Adipocyte (in vitro differentiated cells): ENCODE measurements at places on chromosomes 1 and 21.
A peak's percentile ranks its signal among the peaks of the same experiment; 100 is the strongest.

GRCh38 chr21:44714905-44715304, 3.5 kb upstream of the TSPEAR start:
- no peak for DNase-seq

GRCh38 chr1:26340047-26340481, 13.9 kb downstream of the CRYBG2 start:
- DNase-seq, result no peak

DNA sequence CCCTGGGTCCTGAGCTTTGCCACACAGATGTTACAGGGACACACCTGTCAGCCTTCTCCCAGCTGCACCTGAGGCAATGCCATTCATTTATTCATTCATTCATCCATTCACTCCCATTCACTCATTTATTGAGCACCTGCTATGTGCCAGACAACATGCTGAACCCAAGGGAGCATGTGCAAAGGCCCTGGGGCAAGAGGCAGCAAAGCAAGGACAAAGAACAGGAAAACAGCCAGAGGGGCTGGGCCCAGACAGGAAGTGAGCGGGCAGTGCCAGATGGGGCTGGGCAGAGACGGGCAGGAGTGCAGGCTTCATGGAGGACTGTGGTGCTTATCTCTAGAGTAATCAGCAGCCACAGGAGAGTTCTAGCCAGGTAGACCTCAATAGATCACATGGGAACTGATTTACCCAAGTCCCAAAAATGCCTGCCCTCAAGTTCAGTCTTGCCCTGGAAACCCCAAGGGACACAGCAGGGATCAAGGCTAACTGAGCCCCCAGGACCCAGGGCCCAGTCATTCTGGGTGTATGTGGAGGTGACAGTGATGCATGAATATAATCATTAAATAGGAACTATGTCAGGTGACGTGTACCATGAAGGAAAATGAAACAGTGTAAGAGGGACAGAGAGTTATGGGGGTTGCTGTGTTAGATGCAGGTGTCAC, 530.3 kb downstream of the MATN1 start:
- no peak for DNase-seq

GRCh38 chr1:112058815-112059450, 69.5 kb upstream of the KCND3 start:
- DNase-seq, result no peak

GRCh38 chr1:29849038-29849750, 612.9 kb downstream of the PTPRU start:
- DNase-seq, result peak; percentile 67

- DNase-seq, result no peak
Measured at GRCh38 chr1:205448540-205449253, 7.1 kb downstream of the BLACAT1 start.

DNA sequence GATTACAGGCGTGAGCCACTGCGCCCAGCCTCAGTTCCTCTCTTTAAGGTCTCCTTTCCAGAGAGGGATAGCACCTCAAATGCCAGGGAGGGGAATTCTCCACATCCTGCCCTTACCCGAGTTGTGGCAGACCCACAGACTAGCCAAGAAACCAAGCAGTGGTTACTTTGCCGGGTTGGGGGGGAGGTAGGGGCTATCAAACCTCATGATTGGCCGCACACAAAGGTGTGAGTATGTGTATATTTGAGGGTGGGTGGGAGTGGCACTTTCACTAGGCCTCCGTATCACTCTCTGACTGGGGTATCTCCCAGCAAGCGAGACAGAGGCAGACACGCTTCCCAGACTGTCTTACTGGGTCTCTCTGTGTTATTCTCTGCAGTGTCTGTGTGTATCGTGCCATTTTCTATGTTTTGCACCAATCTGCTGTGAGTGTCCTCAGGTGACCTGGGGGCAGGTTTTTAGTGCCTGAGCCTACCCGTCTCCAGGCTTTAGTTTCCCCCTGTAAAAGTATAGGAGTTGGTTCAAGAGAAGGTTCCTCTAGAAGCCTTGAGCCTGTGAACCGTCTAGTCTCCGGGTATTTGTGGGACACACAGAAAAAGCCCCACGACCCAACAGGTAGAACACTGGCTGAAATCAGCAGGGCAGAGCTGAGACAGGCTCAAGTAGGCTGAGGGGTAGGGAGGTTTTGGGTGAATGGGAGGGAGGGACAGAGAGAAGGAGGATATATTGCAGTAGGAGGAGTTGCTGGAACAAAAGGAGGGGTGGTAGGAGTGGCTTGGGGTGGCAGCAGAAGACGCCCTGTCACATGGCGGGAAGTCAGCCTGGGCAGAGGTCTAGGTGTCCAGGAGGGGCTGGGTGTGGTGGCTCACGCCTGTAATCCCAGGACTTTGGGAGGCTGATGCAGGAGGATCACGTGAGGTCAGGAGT, 10.3 kb downstream of the LMNA start:
- peak; percentile 66 for DNase-seq

DNA sequence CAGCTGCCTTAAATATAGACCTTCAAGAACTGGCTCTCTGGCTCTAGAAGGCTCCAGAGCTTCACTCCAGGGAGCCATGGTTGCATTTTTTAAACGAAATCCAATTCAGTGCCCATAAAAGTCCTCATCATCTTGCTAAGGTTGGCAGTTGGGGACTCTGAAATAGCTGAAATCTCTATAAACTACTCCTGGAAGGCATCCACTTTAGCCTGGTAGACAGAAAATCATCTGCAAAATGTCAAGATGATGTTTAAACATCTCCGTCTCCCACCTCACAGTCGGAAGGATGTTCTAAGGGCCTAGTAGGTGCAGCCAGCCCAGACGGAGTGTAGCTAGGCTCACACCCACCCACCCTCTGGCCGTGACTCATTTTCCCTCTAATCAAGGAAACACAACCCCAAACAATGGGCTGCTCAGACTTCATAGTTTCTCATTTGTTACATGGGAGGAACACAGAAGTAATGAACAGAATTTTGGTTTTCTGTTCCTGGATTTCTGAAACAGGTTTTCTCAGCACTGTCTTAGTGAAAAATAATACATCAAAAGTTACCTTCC, 235.4 kb upstream of the KAZN start:
- DNase-seq, result no peak
